ENCODE measurements at places on chromosomes 12 and 14.

- no peak for DNase-seq
These were observed 50.8 kb downstream of the EID3 start for GRCh38 chr12:104354167-104354867.

- DNase-seq, result no peak
These were observed 5.1 kb upstream of the SDS start for GRCh38 chr12:113408756-113409298.

DNA sequence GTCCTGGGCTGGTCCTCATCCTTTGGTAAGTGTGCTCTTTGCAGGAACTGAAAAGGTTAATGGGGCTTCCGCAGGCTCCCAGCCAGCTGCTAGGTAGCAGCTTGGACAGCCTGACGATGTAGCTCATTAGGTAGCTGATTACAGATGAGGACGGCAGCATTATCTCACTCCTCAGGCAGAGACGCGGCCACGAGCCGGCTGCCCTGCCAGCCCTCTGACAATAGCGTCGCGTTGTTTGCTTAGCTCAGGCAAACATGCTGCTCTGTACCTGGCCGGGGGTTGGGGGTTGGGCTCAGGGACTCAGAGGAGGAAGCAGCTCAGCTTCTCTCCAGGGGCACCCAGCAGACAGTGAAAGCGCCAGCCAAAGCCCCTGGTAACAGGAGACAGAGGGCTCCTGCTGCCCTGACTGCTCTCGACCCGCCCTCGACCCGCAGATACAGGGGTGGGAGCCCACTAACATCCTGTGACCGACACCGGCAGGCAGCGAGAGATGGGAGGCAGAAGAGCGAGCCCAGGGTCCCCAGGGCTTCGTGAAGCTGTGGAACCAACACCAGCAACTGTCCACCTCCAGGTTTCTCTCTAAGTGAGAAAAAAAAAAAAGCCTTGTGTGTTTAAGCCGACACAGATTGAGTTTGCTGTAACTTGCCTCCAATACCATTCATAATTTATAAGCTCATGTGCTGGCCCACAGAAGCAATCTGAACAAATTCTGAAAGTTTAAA is 53.4 kb upstream of the DLK1 start:
- DNase-seq, result peak; percentile 65

DNA sequence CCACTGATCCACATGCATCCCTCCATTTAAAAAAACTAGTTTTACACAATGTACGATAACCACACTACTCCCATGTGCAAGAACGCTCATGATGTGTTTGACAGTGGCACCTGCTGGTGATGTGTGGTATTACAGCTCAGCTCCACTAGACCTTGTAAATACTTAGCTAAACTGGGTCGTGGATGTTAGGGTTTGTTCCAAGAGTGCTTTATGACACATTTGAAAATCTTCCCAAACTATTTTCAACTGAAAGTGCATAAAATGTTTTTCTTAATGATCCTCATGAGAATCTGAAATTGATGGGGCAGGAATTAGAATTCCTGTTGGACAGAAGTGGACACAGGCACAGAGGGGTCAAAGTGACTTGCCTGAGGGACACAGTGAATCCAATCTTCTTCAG is 99.2 kb downstream of the SCARB1 start:
- DNase-seq, result no peak

All from NCI-H1930 (cell line).